ENCODE measurements at places on chromosomes 6 and 20. TPM values are rescaled to one million over a fixed set of nuclear protein-coding genes. Genes with fewer than 3 reads are reported as not detected.

The CST7 gene
- not detected for total RNA-seq

The TRIM31 gene
- not detected for total RNA-seq

The TINAG gene
- total RNA-seq, result not detected

The GHRH gene
- not detected for total RNA-seq

The DDX43 gene
- total RNA-seq, result 0.58 TPM

The KHDC1L gene
- not detected for total RNA-seq
